HAP-1 (cell line): ENCODE measurements at places on chromosomes 2 and 18.

- DNase-seq = no peak
Observed at GRCh38 chr2:208350610-208351009, 56.0 kb upstream of the PTH2R start.

DNA sequence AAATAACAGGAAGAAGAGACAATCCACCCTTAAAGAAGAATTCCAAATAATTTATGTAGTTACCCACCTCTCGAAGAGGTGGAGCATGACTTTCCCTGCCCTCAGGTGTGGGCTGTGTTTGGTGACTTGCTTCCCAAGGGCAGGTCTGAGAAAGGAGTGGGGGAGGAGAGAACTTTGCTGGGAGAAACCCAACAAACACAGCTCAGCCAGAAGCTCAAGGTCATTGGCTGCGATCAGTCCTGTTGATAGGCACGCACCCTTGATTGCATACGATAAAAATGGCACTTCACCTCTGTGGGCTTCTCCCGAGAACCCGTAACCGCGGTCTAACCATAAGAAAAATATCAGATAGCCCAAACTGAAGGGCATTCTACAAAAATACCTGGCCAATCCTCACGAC is 157.5 kb upstream of the ID2 start:
- no peak for DNase-seq

DNA sequence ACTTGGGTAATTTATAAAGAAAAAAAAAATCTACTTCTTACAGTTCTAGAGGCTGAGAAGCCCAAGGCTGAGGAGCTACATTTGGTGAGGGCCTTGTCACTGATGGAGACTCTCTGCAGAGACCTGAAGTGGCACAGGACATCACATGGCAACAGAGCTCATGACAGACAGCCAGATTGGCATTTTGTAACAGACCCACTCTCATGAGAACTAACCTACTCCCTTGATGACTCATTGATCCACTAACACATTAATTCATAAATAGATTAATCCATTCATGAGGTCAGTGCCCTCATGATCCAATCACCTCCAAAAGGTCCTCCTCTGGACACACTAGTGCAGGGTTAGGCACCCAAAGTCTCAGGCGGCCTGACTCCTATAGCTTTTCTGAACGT is 318.4 kb downstream of the GULP1 start:
- DNase-seq = no peak

GRCh38 chr2:38462121-38462661 is 85.1 kb upstream of the ATL2 start:
- no peak for DNase-seq
